NCI-H2029 (cell line): ENCODE measurements at places on chromosomes 6 and 20.

- DNase-seq, result no peak
Observed at GRCh38 chr6:155079985-155080452, 84.9 kb downstream of the TIAM2 start.

DNA sequence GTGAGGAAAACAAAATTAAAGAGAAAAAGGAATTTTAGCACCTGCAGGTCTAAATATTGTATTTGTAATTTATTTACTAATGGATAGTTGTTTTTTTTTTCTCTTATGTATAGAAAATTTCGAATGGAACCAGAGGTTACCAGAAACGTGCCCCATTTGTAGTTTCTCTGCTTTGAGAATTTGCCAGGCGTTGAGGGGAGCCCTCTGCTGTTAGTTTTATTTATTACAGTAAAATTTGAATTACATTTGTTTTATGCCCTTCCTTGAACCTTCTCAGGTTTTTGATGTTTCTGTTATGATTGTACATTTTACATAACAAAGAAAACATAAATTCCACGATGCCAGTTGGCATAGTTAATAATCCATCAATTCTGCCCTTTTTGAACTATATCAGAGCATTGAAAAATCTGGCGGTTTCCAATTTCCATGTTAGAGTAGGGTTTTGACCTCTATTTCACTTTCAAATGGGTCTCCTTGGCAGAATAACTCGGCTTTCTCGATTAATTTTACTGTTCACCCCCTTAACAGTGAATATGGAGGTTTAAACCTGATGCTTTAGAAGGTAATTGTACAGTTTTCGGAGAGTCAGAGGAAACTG is 35.1 kb upstream of the RFPL4B start:
- DNase-seq, result peak; percentile 19

GRCh38 chr6:152952866-152953509 is 29.9 kb downstream of the FBXO5 start:
- no peak for DNase-seq

DNA sequence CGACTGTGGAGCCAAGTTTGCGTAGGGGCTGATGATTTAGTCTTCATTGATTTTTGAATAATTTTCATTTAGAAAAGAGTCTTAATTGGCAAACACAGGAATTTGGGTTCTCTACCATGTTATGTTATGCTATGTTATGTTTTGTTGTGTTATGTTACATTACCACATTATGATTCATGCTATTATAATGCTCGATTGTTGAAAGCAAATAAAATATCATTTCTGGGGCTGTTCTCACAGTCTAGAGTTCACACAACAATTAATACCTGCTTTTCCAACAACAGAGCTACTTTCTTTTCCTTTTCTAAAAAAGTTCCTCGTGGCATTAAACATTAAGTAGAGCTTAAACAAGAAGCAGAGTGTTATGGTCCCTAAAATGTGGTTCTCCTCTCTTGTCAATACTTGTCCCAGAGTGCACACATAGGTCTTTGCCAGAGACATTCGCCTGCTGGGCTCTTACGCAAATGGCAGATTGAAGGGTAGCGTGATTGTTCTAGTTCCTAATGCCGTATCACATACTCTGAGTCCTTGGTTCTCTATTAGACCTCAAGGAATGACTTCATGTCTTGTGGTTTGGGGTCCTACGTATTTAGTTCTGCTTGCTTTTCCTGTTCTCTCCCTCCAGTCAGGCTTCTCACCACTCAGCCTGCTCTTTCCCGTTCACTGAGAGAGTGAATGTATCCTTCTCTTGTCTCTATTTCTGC is 370.3 kb downstream of the CD109 start:
- DNase-seq, result no peak

GRCh38 chr6:42239736-42240375 is 22.2 kb upstream of the MRPS10 start:
- DNase-seq, result no peak

- no peak for DNase-seq
Observed at GRCh38 chr20:50050660-50051308, 62.2 kb downstream of the UBE2V1 start.

DNA sequence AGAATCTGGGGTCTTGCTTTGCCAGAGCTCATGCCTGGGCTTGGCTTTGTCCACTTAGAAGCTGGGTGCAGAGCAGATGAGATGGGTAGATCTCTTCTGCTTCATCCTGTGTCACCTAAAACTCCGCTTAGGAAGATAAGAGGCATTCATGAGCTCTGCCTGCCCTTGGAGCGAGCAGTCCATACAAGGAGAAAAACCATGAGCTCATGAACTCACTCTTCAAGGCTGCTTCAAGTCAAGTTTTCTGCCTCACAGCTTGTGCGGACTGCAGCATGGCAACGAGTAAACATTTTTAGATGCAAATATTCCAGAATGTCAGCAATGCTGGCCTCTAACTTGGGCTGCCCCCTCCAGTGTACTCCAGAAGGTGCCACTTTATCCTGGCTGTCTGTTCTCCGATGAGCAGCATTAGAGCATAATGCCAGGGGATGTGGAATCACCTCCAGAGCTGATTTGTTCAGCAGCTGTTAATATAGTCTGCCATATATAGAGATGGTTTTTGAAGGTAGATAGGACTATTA is 10.7 kb upstream of the UQCC2 start:
- DNase-seq, result peak; percentile 38

DNA sequence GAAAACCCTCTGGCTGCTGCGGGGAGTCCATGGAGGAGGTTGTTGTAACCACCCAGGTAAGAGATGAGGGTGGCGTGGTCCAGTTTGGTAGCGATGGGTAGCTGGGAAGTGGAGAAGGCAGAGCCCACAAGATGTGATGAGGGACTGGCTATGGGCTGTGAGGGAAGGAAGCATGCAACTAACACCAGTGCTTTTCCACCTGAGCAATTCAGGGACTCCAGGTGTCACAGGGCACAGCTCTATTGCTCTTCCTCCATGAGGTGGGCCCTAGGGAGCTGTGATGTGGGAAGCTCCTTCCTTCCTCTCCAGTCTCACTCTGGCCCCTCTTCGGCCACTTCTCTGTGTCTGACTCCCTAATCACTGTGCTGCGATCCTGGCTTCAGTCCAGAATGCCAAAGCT is 32.4 kb upstream of the TGM6 start:
- no peak for DNase-seq

- DNase-seq, result no peak
Observed at GRCh38 chr20:54015496-54015895, 54.9 kb downstream of the BCAS1 start.

- DNase-seq, result no peak
Observed at GRCh38 chr6:90127595-90127994, 169.0 kb downstream of the BACH2 start.

GRCh38 chr6:129321303-129321702 is 388.7 kb downstream of the ARHGAP18 start:
- no peak for DNase-seq

GRCh38 chr6:8914700-8915099 is 479.4 kb upstream of the SLC35B3 start:
- no peak for DNase-seq

- no peak for DNase-seq
Observed at GRCh38 chr6:42428326-42429041, 23.2 kb downstream of the TRERF1 start.

DNA sequence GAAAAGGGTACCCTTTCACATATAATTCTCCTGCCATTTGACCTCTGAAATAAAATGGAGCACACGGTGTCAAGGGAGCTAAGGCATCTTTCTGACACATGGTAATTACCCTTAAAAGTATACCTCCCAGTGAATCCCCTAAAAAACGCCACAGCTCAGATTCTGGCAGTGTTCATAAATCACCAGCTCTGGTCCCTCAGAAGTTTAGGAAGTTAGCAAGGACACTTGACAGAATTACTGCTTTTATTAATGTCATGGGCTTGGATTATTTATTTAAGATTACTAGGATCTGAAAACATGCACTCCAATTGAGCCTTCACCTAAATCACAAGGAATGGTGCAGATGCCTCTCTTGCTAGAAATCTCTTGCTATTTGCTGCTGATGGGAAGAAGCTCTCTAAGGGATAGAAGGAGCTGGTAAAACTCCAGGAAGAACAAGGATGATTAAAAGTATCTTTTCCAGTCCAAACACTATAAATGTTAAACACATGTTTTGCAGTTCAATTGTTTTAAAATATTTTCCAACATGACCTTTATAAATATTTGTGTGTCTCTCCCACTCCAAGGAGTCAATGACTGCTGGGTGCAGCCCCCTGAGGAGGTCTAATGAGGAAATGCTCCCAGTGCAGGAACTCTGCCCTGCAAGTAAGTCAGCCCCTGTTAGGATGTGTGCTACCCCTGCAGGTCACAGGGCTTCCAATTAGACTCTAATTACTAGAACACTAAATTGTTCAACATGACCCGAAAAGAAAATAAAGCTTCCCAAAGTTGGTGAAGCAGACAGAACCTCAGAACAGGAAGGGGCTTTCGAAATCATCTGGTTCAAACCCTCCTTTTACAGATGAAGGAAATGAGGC is 230.3 kb downstream of the TFAP2A start:
- no peak for DNase-seq

DNA sequence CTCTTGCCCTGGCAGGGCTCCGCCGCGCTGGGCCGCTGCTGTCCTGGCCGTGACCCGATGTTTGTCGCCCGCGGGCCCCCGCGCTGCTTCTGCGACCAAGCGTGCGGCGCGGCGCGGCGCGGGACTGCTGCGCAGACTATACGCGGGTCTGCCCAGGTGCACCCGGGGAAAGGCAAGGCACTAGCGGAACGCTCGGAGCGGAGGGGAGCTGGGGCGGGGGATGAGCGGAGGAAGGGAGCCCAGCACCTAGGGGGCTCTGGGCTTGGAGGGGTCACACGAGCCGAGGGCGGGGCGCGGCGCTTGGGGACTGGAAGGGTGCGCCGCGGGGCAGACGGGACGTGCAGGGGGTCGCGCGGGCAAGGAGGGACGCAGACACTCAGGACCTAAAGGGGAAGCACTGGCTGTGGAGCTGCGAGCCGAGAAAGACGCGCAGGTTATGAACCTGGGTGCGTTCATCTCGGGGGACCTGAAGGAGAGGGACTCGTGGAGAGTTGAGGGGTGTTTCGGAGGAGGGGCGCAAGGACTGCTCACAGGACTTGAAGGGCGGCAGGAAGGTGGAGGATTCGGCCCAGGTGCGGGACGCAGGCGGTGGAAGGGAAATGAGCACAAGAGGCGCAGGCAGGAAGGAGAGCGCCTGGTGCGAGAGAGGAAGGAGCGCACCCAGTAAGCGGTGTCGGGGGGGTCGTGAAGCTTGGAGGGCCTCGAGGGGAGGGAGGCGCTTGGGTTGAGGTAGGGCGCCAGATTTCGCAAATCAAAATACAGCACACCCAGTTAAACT is 40.8 kb upstream of the ZNFX1 start:
- DNase-seq, result no peak

DNA sequence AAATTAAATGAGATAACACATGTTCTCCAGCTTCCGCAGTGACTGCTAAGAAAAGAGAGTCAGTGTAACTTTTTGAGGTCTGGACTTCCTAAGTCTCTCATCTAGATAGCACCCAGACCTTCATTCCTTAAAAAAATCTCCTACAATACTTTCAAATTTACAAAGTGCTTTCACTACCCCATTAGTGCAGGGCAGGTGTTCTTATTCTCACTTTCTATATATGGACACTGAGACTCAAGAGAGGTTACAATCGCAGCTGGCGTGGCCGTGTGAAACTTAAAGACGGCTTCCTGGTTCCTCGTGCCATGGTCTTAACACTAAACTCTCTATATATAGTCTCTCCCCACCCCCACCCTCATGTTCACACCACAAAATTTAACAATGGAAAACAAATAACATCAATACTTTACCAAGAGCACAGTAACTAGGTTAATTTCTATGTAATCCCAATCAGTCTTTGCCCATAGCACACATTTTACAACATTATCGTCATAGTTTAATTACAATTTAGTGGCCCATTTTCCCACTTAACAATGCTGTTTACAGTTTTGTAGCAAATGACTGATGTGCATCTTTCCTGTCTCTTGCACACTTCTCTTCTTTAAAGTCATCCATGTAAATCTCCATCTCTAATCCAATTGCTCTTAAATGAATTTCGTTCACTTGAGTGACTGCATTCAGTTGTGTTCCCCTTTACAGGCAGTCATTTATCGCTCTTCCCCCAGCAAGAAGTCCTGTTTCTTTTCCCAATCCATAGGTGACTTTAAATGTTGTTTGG is 78.8 kb upstream of the ARID1B start:
- DNase-seq, result no peak

GRCh38 chr6:163841326-163841725 is 426.8 kb downstream of the QKI start:
- DNase-seq, result no peak

DNA sequence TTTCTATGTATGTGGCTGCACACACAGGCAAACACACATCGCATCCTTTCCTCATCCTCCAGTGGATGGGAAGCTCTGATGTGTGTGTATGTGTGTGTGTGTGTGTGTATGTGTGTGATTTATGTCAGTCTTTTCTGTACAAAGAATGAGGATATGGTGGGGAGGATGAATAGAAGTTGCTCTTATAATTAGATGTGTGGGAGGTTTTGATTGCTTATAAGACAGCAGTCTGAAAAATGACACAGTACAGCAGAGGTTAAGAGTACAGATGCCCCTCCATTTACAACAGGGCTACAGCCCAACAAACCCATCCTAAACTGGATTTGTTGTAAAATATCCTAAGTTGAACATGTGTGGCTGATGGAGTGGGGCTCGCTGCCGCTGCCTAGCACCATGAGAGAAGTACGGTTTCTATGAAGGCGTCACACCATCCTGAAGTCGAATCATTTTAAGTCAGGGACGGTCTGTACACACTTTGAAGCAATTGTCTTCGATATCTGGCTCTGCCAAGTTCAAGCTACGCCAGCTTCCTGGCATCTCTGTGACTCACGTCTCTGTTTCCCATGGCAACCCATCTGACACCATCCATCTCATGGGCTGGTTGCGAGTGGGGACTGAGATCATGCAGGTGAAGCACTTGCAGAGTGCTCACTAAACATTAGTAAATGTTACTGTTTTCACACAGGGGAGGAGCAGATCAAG is 252.6 kb downstream of the MYLK4 start:
- peak; percentile 97 for DNase-seq

DNA sequence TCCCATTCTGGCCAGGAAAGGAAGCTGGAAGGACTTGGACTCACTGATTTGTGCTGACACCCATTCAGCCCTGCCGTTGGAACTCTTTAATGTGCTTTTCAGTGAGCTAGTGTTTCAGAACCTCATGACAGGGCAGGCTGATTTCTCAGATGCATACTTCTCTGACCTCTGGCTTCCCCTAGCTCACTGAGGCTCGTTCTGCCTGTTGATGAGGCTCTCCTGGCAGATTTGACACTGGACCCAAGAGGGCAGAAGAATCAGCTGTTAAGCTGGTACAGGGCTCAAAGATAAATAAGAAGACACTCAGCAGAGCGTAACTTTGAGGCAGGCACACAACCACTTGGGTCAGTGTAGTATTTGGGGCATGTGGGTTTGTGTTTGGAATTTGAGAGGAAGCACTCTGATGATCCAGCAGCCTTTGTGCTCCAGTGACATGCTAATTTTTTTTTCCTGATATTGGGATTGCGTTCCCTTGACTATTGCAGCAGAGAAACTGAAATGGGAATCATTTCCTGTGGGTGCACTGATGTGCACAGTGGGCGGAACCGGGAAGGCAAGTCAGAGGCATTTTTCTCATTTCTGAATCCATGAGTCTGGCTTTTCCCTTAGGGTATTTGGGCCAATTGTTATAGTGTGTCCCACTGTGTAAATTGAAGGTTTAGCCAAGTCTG is 80.2 kb downstream of the CARMIL1 start:
- DNase-seq, result no peak
